ENCODE measurements at places on chromosomes 11 and 22. TPM values are rescaled to one million over a fixed set of nuclear protein-coding genes. Genes with fewer than 3 reads are reported as not detected.

DNA sequence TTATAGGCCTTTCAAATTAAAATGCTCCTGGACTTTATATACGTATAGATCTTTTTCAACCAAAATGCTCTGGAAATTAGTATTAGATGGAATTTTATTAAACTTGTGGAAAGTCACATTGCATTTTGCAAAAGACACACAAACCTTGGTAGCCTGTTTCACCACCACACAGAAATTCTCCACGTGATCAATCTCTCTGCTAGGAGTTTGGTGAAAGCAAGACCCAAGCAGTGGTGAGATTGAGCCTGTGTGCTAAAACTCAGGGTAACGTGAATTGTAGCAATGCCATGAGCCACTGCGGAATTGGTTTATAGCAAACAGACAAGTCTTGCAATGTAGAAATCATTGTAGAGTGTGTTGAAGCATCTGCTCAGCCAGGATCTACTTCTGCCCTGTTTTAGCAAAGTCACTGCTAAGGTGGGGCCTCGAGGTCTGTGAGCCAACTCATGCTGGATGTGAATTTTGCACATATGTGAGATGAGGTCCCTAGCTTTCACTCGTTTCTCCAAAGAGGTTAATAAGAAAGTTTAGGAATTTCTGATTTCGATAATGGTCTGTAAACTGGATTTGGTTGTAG is 184.8 kb downstream of the DBX1 start:
- DNase-seq, result no peak

Gene VPREB3
- total RNA-seq, result not detected

Gene CCDC82
- 3.4 TPM for total RNA-seq

Gene VPS11
- total RNA-seq, result 14.2 TPM

DNA sequence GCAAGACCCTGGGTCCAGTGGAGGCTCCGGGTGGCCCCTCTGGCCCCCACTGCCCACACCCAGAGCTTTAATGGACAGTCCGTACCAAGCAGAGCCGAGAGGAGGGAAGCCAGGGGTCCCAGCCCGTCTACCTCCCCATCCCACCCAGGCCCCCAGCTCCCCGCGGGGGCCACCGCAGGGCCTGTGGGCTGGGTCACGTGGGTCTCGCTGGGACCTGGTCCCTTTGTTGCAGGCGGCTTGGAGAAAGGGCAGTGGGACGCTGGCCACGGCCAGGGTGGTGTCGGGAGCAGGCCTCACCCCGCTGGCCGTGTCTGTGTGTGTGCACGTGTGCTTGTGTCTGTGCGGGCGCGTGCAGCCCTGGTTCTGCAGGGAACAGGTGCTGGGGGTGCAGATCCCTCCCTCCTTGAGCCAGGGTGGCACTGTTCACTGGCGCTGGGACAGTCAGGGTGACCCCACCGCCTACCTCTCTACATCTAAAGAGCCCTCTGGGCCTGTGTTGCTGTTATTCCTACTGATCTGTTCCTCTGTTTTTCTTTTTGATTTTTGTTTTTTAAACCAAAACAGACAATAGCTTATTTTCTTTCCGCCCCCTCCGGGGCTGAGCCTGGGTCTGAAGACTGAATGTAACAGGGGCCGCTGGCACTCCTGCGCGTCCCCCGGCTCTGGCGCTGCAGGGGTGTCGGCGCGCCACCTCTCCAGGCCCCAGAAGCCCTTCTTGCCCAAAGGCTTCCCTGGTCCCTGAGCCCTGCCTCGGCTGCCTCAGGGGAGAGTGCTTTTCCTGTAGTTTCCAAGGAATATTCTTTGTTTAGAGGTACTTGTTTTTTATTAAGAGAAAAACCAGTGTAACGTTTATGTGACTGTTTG is 20.1 kb upstream of the TMEM191C start:
- no peak for DNase-seq

DNA sequence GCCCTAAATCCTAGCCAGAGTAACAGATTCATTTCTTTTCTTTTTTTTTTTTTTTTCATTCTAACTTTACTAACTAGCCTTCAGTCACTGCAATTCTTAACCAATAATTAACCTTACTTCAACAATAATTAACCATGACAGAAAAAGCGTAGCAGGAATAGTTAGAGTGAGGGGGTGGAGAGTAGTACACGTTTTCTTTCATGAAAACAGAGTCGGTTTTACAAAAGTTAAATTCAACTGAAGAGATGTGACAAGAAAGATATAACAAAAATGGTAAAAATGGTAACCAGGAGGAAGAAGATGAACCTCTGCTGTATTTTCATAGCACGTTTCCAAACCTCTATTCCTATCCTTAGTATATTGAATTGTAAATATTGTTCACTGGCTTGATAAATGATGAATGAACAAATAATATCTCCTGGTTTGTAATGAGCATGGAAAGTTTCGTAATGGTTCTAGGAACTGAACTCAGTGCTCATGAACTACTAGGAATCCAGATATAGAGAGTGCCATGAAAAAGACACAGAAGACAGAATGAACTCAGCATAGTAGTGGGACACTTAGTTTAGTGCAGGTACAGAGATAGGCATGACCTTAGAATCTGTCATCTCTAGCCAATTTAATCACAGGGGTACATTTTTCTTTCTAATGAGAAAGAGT is 116.5 kb upstream of the ANO5 start:
- DNase-seq, result no peak

DNA sequence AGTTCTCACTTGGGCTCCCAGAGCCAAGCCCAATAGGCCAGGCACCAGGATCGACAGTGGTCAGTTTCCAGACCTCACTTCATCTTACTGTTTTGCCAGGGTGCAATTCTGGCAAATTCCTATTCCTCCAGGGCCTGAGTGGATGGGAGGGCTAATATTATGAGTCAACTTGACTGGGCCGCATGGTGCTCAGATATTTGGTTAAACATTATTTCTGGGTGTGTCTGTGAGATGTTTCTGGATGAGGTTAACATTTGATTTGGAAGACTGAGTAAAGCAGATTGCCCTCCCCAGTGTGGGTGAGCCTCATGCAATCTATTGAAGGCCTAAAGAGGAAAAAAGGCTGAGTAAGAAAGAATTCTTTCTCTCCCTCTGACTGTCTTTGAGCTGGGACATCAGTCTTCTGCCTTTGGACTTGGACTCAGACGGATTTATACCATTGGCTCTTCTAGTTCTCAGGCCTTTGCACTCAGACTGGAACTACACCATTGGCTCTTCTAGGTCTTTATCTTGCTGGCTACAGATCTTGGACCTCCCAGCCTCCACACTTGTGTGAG is 132.9 kb upstream of the ZBED5 start:
- peak; percentile 62 for DNase-seq

Gene SCN3B
- not detected for total RNA-seq

GRCh38 chr11:30257058-30257457 is 26.2 kb downstream of the FSHB start:
- DNase-seq, result no peak

Gene MAJIN
- not detected for total RNA-seq

Gene OR52E4
- not detected for total RNA-seq

DNA sequence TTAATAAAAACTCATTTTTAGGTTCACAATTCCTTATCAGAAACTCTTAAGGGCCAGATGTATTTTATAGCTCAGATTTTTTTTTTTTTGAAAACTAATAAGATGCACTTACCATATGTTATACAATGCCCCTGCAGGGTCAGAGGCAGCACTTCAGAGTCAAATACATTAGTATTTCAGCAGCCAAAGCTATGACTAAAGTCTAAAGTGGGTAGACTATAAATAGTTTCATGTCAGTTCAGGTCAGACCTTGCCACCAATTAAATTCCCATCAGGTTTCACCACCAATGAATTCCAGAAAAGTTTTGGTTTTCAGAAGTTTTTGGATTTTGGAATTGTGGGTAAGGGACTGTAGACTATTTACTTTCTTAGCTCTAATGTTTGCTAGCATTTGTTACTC is 75.9 kb downstream of the FAM83F start:
- DNase-seq, result no peak

Gene GRM5
- total RNA-seq, result not detected

Gene HBD
- total RNA-seq, result not detected

Gene BCO2
- total RNA-seq, result 1.1 TPM

GRCh38 chr11:35045236-35045820 is 93.6 kb upstream of the CD44 start:
- DNase-seq, result no peak

DNA sequence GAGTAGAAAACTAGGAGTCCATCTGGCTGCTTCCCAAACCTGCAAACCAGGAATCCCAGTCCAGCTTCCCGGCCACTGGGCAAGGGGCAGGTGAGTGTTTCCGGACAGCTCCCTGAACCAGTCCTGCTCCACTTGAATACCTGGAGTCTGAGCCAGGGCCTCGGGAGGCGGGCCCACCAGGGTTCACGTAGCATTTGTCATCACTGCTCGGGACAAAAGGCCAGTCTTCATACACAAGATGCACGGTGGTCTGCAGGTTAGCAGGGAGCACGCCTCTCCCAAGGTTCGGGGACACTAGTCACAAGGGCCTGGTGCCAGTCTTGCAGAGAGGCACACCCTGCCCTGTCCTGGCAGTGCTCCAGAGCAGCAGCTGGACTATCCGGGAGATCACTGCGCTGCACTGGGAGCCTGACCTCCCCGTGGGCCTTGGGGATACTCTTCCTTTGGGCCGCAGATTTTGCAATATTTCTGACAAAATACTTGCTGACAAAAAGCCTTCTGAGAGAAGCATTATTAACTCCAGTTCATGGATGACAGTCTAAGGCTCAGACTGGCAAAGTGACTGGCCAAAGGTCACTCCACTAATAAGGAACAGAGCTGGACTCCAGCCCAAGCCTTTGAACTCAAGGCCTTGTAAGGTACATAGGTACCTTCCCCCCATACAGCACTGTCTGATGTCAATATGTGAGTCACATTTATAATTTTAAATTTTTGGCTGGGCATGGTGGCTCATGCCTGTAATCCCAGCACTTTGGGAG is 25.1 kb downstream of the CD6 start:
- DNase-seq, result no peak

GRCh38 chr22:23859201-23859600 is 1.5 kb downstream of the SLC2A11 start:
- DNase-seq, result no peak

Gene RAG2
- not detected for total RNA-seq

Gene NPAS4
- not detected for total RNA-seq

Gene RIMBP3B
- 1.3 TPM for total RNA-seq

- peak; percentile 9 for DNase-seq
These were observed 179.0 kb downstream of the GRM5 start for GRCh38 chr11:88886796-88887195.

DNA sequence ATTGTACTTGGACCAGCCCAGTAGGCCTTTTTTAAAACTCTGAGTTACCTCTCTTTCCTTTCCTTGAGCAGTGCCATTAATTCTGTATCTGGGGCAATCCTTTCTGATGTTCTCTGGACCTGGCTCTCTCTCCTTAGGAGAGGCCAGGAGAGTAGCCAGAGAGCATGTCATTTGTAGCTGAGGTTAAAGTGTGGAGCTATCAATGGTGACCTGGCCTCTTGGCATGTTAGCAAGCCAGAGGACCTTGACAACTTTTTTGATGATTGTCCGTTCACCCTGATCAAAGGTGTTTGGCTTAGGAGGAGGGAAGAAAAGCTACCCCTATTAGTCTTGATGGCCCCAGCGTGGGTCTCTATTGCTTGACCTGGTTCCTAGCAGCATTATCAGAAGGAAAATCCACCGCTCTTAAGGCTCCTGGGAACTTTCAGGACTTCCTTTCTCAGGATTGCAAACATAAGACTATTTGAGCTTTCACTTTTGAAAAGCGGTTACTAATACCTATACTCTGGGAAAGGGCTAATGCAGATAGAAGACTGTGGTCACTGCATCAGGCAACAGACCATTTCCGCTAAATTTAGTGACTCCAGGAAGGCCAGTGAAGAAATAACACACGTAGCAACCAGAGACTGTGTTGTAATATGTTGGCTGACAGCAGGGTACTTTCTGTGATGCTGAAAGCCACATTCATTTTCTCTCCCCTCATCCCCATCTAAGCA is 18.2 kb downstream of the LIMK2 start:
- DNase-seq, result no peak

DNA sequence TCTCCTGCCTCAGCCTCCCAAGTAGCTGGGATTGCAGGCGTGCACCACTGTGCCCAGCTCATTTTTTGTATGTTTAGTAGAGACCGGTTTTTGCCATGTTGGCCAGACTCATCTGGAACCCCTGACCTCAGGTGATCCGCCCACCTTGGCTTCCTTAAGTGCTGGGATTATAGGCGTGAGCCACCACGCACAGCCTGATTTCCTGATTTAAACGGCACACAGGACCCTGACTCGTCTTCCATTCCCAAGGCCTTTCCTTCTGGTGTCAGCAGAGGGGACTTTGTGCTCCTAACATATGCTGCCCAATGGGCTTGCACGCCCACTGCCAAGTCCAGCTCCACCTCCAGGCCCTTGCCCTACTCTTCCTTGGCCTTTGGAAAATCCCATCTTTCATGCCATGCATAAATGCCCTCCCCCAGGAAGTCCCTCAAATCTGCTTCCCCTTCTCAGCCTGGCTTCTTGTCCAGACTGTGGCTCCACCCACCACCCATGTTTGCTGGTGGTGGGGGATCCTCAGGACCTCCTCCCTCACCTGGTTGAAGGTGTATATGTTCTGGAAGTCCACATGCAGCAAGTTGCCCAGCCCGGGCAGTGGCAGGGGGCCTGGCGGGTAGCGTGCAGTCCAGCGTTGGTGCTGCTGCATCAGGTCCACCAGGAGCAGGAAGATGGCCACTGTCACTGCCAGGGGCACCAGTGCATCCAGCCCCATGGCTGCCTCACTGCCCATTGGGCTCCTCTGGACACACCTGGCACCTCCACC is 23.9 kb upstream of the CYP2D6 start:
- DNase-seq, result no peak

DNA sequence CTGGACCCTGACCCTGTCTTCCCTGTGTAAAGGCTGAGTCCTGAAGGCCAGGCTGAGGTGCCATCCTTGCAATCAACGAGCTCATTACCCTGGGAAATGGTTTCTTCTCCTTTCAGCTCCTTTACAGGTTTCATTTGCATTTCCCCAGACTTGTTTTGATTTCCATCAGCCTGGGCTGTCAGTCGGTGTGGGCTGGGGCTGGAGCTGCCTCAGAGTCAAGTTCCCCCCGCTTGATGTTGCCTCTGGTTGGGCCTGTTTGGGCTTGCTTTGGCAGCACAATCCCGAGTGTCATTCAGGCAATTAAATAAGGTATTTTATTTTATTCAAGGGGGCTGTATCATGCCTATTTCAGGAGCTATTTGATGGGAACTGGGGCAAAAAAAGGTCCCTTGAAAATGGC is 424.9 kb downstream of the INSC start:
- DNase-seq, result no peak

DNA sequence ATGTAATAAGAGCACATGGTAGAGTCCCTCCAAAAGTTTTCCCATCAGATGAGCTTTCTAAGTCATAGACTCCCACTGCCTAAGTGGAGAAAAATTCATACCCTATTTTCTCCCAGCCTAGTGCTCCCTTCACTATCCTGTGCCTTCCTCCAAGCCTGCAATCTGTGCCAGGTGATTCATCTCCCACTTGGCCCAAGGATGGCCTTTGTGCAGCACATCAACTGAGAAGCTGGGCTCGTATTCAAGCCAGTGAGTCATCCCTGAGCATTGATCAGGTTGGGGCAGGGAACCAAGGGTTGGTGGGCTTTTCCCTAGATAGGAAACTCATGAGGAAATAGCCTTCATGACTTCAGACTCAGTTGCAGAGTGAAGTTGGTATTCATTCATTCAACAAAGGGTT is 64.6 kb downstream of the PANX1 start:
- DNase-seq, result peak; percentile 97

GRCh38 chr11:64608636-64609035 is 17.6 kb downstream of the SLC22A12 start:
- no peak for DNase-seq
